ENCODE measurements at places on chromosomes 3 and 15. TPM values are rescaled to one million over a fixed set of nuclear protein-coding genes. Genes with fewer than 3 reads are reported as not detected.

DNA sequence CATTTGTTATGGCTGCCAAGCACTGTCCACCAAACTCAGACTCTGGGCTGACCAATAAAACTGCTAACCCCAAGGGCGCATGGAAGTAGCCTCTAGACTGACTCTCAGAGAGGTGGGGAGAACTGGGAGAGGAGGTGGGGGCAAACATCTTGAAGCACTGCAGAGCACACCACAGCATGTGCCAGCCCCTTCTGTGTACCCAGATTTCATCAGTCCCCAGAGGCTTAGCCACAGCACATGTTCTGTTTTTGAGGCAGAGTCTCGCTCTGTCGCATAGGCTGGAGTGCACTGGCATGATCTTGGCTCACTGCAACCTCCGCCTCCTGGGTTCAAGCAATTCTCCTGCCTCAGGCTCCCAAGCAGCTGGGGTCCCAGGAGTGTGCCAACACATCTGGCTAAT is 119.5 kb upstream of the SPATA12 start:
- H3K27ac ChIP-seq: no peak overlapping the region
- DNase-seq: no peak
- no peaks in the 10 kb centered on the region for H3K36me3 ChIP-seq
- no peak overlapping the region for H3K4me3 ChIP-seq
- H3K4me1 ChIP-seq: no peaks in the 10 kb centered on the region

DNA sequence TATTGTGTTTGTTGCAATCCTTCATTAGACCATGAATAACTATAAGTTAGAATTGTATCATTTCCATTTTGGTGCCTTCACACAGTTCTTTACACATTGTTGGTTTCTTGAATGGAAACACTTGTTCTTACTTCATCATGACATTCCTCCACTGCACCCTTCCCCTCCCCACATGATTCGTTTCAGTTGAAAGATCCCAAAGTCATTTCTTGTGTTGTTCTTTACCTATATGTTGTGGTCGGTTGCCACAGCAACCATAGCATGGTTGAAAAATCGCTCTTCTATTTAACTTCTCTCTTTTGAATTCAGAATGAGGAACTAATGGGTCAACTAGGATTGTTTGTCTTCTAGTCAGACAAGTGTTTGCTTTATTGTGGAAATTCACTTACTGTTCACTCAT is 103.3 kb downstream of the IL1RAP start:
- H3K36me3 ChIP-seq: no peaks in the 10 kb centered on the region
- H3K27me3 ChIP-seq: no peaks in the 10 kb centered on the region
- no peak overlapping the region for H3K4me3 ChIP-seq
- H3K4me1 ChIP-seq: peaks cover 3% of the 10 kb centered on the region

GRCh38 chr3:1587426-1587825 is 494.6 kb downstream of the CNTN6 start:
- H3K27me3 ChIP-seq: no peaks in the 10 kb centered on the region
- H3K27ac ChIP-seq: no peak overlapping the region

GRCh38 chr3:160757233-160758106 is 1.4 kb downstream of the PPM1L start:
- H3K27ac ChIP-seq: no peak overlapping the region
- no peak for DNase-seq
- H3K27me3 ChIP-seq: peaks cover 15% of the 10 kb centered on the region
- peak overlapping the region; percentile 79 for H3K4me3 ChIP-seq

DNA sequence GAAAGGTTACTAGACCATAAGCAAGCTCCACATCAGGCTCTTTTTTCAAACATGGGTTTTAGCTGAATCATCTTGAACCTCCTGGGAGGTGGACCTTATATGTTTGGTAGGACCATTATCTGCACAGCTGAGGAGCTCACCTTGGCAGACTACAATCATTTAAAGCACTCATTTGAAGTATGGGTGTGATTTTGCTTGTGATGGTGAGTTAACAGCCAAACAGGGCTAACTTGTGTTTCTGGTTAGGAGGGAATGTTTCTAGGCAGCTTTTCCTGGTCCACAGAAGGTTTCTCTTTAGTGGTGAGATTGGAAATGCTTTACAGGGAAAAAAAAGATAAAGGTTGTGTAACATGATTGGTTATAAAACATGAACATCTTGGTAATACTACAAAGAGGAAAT is 61.8 kb downstream of the ARHGEF26 start:
- no peak overlapping the region for H3K27ac ChIP-seq
- H3K4me1 ChIP-seq: peaks cover 7% of the 10 kb centered on the region
- no peak for DNase-seq

DNA sequence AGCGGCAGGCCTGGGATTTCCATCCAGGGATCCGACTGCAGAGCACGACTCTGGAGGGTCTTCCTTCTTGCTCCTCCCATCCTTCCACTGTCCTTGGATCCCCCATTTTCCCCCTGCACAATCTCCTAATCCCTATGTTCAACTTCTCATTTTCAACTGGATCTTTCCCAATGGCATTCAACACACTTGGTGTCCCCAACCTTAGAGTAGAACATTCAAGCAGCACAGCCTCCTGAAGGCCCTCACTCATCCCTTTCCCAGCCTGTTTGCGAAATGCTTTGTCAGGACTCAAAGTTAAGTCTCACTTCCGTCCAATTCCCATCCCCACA is 32.3 kb downstream of the RPN1 start:
- H3K4me3 ChIP-seq: peak overlapping the region; percentile 73
- peaks cover 6% of the 10 kb centered on the region for H3K4me1 ChIP-seq
- peaks cover 28% of the 10 kb centered on the region for H3K36me3 ChIP-seq
- H3K27ac ChIP-seq: peak overlapping the region; percentile 91

DNA sequence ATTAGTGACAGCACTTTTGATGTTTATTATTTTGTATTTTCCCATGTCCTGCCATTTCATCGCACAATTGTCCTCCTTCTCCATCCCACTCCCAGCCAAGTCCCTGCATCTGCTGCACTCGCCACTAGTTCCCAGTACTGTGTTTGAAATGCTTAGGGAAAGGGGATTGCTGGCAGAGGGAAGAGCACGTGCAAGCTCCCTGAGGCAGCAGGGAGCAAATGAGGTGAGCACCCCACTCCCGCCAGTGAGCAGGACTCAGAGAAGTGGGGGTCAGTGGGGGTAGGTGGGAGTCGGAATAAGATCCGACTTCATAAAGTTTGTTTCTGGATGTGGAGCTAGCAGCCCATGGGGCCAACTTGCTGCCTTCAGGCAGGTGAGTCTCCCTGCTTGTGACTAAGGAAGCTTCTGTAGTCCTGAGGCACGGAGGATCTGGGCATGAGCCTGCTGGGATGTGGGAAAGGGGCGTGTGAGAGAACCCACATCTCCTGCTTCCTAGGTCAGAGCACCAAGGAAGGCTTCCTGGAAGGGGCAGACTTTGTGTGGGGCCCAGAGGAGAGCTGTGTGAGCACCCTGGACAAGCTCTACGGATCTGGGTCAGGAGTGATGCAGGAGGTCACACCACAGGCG is 99.7 kb upstream of the TLE3 start:
- H3K4me3 ChIP-seq: no peak overlapping the region
- H3K36me3 ChIP-seq: no peaks in the 10 kb centered on the region
- no peak overlapping the region for H3K27ac ChIP-seq
- peaks cover 75% of the 10 kb centered on the region for H3K27me3 ChIP-seq
- H3K4me1 ChIP-seq: no peaks in the 10 kb centered on the region
- no peak for DNase-seq

GRCh38 chr15:38474155-38474757 is 20.3 kb downstream of the FAM98B start:
- H3K36me3 ChIP-seq: peaks cover 26% of the 10 kb centered on the region
- H3K4me1 ChIP-seq: no peaks in the 10 kb centered on the region
- DNase-seq: peak; percentile 80
- no peaks in the 10 kb centered on the region for H3K27me3 ChIP-seq
- no peak overlapping the region for H3K27ac ChIP-seq

GRCh38 chr15:33534642-33535041 is 223.9 kb downstream of the RYR3 start:
- no peaks in the 10 kb centered on the region for H3K36me3 ChIP-seq
- DNase-seq: no peak
- no peak overlapping the region for H3K27ac ChIP-seq
- no peaks in the 10 kb centered on the region for H3K27me3 ChIP-seq
- H3K4me1 ChIP-seq: no peaks in the 10 kb centered on the region

- DNase-seq: no peak
- H3K27ac ChIP-seq: no peak overlapping the region
- H3K4me3 ChIP-seq: no peak overlapping the region
- no peaks in the 10 kb centered on the region for H3K4me1 ChIP-seq
- peaks cover 100% of the 10 kb centered on the region for H3K27me3 ChIP-seq
- H3K36me3 ChIP-seq: no peaks in the 10 kb centered on the region
Measured at GRCh38 chr15:89406940-89407607, 72.5 kb upstream of the POLG start.

GRCh38 chr15:100002787-100003536 is 269.7 kb upstream of the LYSMD4 start:
- no peak overlapping the region for H3K27ac ChIP-seq
- H3K36me3 ChIP-seq: no peaks in the 10 kb centered on the region
- no peak for DNase-seq
- no peak overlapping the region for H3K4me3 ChIP-seq
- no peaks in the 10 kb centered on the region for H3K27me3 ChIP-seq
- no peaks in the 10 kb centered on the region for H3K4me1 ChIP-seq

- H3K27ac ChIP-seq: no peak overlapping the region
- no peak overlapping the region for H3K4me3 ChIP-seq
- H3K4me1 ChIP-seq: no peaks in the 10 kb centered on the region
- H3K27me3 ChIP-seq: no peaks in the 10 kb centered on the region
- no peaks in the 10 kb centered on the region for H3K36me3 ChIP-seq
Measured at GRCh38 chr3:160941885-160942494, 163.2 kb downstream of the B3GALNT1 start.

- H3K36me3 ChIP-seq: no peaks in the 10 kb centered on the region
- H3K4me3 ChIP-seq: no peak overlapping the region
- H3K4me1 ChIP-seq: peaks cover 52% of the 10 kb centered on the region
Measured at GRCh38 chr15:66849393-66849745, 147.3 kb downstream of the SMAD6 start.

GRCh38 chr3:98778852-98779413 is 15.8 kb downstream of the ST3GAL6 start:
- H3K4me3 ChIP-seq: no peak overlapping the region
- H3K4me1 ChIP-seq: peaks cover 7% of the 10 kb centered on the region
- no peaks in the 10 kb centered on the region for H3K27me3 ChIP-seq
- peak overlapping the region; percentile 12 for H3K27ac ChIP-seq

GOLGA8G gene
- 0.15 TPM for total RNA-seq

DNA sequence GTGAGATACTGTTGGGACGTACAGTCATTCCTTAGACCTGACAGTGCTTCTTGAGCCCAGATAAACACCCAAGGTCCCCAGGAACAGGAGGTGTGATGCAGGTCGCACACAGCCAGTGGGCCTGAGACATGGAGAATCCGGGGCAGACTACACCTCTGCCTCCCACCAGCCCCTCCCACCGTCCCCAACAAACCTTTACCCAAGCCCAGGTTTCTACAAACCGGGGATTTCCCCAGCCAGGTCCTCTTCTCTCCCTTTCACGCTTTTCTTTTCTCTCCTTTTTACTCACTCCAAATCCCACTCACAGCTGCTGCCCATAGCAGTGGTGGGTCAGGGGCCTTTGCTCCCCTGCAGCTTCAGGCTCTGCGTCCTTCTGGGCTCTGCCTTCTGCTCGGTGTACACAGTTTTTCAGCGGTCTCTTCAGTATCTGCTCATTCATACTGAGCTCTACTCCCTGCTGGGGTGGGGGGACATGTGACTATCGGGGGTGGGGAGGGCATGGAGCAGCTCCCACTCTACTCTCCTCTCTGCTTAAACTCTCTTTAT is 4.8 kb upstream of the PCSK6 start:
- no peaks in the 10 kb centered on the region for H3K27me3 ChIP-seq
- no peaks in the 10 kb centered on the region for H3K36me3 ChIP-seq
- H3K4me3 ChIP-seq: no peak overlapping the region
- H3K27ac ChIP-seq: no peak overlapping the region
- no peak for DNase-seq

NEK10 gene
- 1.1 TPM for total RNA-seq

DNA sequence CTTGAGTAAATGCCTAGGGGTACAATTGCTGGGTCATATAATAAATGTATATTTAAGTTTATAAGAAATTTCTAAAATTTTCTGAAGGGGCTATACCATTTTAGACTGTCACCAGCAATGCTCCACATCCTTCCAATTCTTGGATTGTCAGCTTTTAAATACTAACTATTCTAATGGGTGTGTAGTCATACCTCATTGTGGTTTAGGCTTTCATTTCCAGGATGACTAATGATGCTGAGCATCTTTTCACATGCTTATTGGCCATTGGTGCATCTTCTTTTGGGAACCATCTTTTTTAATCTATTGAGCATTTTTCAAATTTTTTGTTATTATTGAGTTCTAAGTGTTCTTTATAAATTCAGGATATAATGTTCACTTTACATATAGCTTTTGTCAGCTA is 52.5 kb upstream of the CORO2B start:
- H3K4me3 ChIP-seq: no peak overlapping the region
- no peak for DNase-seq
- no peaks in the 10 kb centered on the region for H3K36me3 ChIP-seq
- no peaks in the 10 kb centered on the region for H3K27me3 ChIP-seq

GRCh38 chr15:89492111-89492641 is 4.2 kb downstream of the RHCG start:
- peaks cover 45% of the 10 kb centered on the region for H3K27me3 ChIP-seq
- no peak overlapping the region for H3K4me3 ChIP-seq
- no peaks in the 10 kb centered on the region for H3K36me3 ChIP-seq
- DNase-seq: peak; percentile 41

DNA sequence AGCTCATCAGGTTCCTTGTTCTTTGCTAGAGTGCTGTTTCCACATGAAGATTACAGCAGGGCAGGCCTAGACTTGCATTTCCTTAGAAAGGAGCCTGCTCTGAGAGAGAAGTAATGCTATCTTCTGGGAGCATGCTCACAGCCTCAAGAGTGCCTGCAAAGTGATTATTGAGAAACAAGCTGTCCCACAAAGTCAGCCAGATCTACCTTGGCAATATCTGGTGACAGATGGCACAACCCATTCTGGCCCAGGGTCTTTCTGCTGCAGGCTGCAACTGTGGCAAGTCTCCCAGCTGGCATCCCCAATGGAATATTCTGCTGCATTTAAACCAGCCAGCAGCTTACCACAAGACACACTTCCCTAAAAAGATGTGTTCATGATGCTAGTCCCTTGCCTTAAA is 29.3 kb downstream of the MTMR10 start:
- DNase-seq: no peak
- H3K27me3 ChIP-seq: no peaks in the 10 kb centered on the region
- H3K36me3 ChIP-seq: peaks cover 29% of the 10 kb centered on the region
- peaks cover 4% of the 10 kb centered on the region for H3K4me1 ChIP-seq
- H3K4me3 ChIP-seq: no peak overlapping the region

ERC2 gene
- total RNA-seq: 29.0 TPM

ATR gene
- total RNA-seq: 11.2 TPM

Measured in cardiac muscle cell (in vitro differentiated cells and primary cell).